ENCODE measurements at places on chromosomes 5 and 9.
A peak's percentile ranks its signal among the peaks of the same experiment; 100 is the strongest.

DNA sequence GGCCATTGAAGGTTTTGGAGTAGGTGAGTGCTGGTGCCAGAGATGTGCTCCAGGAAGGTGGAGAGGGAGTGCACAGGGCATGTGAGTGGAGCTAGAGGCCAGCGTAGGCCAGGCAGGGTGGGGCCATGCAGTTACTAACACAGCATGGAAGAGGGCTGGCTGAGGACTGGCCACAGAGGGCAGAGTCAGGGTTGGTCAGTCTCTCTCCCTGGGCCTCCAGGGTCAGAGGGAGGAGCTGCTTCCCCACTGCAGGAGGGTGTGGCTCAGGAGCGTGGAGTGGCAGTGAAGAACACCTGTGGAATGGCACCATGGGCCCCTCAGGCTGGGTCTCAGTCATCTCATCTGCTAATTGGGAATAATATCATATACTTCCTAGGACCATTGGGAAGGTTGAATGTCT, 167.7 kb downstream of the MACROH2A1 start:
- no peak for DNase-seq

GRCh38 chr9:37978983-37979382, 75.1 kb upstream of the SLC25A51 start:
- no peak for DNase-seq

DNA sequence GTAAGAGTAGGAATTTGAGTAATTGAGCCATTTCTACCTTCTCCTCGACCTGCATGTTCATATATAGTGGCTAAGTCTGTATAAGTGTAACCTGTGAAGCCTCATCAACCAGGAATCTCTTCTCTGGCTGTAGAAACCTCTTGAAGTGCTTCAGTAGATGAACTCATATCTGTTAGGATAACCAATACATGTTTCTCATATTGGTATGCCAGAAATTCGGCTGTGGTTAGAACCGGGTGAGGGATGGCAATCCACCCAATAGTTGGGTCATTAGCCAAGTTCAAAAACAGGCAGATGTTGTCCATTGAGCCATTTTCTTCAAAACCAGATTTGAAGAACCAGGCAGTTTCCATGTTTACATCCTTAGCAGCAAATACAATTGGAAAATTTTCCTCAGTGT, 28.9 kb upstream of the GSN start:
- DNase-seq: no peak

DNA sequence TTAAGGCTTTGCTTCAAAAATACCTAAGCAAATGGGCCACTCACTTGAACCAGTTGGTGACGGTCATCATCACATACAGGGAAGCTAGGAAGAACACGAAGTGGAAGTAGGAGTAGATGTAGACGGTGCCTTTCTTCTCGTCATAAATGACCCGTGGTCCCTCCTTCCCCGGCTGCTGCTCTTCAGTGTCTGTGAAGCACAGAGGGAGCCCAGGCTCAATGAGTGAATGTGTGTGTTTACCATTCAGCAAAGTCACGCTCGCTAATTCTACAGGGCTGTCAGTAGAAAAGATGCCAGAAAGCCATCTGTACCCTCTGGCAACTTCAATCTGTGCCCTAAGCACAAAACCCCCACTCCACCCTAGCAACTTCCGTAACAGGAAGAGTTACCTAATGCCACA, 109.8 kb downstream of the SERINC5 start:
- DNase-seq: no peak

- DNase-seq: no peak
These were observed 231.3 kb upstream of the TYRP1 start for GRCh38 chr9:12461763-12462460.

DNA sequence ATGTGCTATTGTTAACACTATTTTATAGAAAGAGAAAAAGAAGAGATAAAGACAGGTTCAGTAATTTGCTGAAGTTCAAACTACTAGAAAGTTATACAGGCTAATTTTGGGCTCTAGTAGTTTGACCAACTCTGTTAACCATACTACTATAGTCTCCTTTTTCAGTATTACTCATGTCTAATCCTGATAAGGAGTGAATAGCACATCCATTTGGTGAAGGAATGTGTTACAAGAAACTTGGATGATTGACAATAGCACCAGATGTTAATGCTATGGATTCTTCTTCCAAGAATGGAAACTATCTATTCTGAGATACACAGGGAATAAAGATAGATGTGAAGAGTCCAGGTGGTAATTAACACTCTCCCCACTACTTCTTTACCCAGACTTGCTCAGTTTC, 677.3 kb downstream of the PRELID2 start:
- DNase-seq: no peak

DNA sequence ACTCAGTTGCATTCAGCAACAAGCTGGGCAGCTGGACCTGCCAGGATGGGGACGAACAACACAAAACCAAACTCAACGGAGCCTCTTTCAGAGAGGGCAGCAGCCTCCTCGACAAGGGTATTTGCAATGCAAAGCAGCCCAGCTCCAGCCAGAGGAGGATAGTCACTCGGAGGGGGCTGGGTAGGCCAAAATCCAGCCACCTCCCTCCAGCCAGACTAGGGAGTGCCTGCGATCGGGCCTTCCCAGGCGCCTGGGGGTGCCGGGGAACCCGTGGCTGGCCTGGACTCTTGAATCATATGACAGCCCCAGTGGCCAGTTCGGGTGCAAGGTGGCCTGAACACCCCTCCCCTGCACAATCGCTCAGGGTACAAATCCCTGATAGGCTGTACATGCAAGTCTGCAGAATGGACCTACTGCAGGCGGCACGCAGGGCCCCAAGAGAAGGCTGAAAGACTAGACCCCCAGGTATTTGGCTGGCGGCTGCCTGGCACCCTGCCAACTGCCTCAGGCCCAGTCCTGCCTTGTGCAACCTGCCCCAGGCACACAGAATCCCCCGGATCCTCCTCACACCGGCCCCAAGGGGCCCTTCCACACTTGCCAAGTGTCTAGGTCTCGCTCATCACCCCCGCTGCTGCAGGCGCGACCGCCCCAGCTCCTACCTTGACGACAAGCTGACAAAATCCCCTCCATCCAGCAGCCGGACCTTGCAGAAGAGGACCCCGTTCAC, 1.3 kb downstream of the EEIG1 start:
- peak; percentile 48 for DNase-seq

- no peak for DNase-seq
These were observed 8.0 kb downstream of the RNF44 start for GRCh38 chr5:176529116-176529740.

- DNase-seq: no peak
These were observed 22.4 kb downstream of the LYRM7 start for GRCh38 chr5:131193106-131193505.

DNA sequence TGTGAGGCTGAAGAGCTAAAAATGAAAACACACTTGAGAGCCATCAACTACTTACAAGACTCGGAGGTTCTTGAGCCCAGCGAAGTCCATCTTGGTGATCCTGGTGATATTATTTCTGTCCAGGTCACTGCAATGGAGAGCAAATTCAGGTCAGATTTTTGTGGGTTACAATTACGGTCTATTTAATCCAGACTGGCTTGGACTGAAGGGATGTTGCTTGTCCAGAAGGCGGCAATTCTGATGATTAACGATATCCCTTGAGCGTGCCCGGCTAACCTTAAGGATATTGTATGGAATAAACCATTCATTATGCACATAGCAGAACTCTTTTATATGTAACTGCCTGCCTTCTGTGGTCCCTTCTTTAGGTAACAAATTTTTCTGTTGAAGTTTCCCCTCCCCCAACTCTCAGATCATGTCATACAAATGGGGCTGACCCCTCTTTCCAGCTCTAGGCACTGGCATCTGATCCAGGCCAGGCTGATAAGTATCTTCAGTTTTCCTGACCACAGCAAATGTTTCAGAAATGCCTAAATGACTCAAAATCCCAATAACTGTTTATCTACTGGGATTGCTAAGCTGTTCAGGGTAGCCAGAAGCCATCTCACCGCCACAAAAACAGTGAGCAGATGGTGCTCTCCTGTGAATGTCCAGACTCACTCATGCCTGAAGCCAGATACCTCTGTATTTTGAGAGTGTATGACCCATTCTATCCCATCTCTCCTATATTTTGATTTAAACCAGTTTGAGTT, 49.4 kb downstream of the SLIT3 start:
- DNase-seq: no peak

GRCh38 chr5:139743804-139744203, 51.8 kb upstream of the PSD2 start:
- no peak for DNase-seq

DNA sequence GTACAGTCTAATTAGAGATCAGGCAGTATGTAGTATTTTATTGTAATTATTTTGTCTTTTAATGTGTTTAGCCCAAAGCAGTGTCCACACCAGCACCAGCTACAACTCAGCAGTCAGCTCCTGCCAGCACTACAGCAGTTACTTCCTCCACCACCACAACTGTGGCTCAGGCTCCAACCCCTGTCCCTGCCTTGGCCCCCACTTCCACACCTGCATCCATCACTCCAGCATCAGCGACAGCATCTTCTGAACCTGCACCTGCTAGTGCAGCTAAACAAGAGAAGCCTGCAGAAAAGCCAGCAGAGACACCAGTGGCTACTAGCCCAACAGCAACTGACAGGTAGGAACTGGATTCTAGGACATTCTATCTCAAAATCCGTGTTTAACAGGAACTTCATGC, 23.2 kb downstream of the RAD23B start:
- no peak for DNase-seq

DNA sequence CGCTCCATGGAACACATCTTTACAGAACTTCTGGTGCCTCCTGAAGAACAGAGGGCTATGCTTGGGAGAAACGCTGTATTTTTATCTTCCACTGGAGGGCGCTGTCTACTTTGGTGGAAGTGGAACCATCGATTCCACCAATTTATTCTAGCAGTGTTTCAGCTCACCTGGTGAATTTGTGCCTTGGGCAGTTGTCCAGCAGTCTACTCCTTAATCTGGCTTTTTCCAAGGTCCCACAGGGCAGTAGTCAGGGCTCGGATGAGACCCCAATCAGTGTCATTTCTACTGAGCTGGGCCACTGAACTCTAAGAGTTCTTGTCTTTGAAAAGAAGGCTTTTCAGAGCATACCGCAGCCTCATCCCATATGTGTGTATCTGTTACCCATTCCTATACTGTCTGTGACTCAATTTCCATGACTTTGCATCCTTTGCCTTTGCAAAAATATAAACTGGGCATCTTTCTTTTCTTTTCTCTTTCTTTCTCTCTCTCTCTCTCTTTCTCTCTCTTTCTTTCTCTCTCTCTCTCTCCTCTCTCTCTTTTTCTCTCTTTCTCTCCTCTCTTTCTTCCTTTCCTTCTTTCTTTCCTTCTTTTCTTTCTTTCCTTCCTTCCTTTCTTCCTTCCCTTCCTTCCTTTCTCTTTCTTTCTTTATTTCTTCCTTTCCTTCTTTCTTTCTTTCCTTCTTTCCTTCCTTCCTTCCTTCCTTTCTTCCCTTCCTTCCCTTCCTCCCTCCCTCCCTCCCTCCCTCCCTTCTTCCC, 138.4 kb upstream of the ZNF618 start:
- peak; percentile 64 for DNase-seq

GRCh38 chr9:135275571-135276289, 188.3 kb downstream of the OLFM1 start:
- no peak for DNase-seq

- DNase-seq: no peak
These were observed 53.2 kb upstream of the WDR41 start for GRCh38 chr5:77545285-77545684.

GRCh38 chr5:68110264-68110663, 105.3 kb upstream of the PIK3R1 start:
- DNase-seq: no peak

DNA sequence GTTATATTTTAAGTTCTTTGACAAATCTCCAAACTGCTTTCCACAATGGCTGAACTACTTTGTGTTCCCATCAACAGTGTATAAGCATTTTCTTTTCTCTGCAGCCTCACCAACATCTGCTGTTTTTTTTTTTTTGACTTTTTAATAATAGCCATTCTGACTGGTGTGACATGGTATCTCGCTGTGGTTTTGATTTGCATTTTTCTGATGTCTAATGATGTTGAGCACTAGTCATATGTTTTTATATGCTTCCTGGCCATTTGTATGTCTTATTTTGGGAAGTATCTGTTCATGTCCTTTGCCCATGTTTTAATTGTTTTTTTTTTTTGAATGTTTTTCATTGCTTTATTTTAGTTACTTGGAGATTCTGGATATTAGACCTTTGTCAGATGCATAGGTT, 196.6 kb downstream of the PLK2 start:
- DNase-seq: no peak

DNA sequence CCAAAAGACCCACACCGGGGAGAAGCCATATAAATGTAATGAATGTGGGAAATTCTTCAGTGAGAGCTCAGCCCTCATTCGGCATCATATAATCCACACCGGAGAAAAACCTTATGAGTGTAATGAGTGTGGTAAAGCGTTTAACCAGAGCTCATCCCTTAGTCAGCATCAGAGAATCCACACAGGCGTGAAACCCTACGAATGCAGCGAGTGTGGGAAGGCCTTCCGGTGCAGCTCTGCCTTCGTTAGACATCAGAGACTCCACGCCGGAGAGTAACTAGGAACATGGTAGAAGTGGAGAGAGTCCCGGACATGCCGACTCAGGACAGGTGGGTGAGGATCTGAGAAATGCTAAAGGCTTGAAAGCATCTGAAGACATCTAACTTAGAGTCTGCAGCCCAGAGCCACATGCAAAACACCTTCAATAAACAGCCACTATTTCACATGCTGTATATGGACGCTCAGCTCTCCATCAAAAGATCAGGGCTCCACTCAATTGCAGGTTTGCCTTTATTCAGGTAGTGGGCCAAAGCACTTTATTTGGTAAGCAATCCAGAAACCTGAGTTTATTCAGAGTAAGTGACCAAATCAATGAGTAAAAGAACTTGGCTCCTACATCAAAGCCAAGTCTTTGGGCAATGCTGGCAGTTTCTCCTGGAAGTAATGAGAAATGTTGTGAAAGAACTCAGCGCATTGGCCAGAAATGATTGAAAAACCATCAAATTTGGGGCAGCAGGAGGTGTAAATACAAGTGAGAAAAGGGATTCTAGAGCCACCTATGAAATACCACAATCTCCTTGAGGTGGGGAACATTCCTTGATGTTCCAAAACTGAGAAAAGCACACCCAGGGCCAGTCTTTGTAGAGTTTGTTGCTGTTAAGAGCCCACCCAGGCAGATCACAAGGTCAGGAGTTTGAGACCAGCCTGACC, 6.0 kb downstream of the RPL12 start:
- no peak for DNase-seq

Data from NCI-H2081 (cell line).